ENCODE measurements at places on chromosomes 16 and 17.

- peak; percentile 47 for DNase-seq
These were observed 11.0 kb downstream of the ABCA3 start for GRCh38 chr16:2329532-2329931.

- DNase-seq: no peak
These were observed 10.1 kb downstream of the DYNC1LI2 start for GRCh38 chr16:66741169-66741900.

DNA sequence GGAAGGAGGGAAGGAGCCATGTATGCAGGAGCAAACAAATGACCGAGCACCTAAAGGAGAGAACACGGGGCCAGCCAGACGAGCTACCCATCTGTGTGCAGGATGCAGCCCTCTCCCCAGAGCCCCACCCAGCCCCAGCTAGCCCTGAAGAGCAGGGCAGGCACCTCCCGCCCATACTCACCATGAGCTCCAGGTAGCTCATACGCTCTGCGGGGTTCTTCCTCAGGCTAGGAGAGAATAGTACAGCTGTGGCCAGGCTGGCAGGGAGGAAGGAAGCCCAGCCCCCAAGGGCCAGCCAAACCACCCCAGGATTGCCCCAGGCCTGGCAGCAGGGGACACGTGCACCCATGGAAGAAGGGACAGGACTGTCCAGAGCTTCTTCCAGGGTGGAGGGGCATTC, 81.9 kb downstream of the KCNJ18 start:
- no peak for DNase-seq

- DNase-seq: peak; percentile 94
These were observed 27.3 kb upstream of the GSG1L start for GRCh38 chr16:28090646-28091377.

- DNase-seq: no peak
These were observed 27.9 kb upstream of the TNRC6A start for GRCh38 chr16:24701521-24701951.

DNA sequence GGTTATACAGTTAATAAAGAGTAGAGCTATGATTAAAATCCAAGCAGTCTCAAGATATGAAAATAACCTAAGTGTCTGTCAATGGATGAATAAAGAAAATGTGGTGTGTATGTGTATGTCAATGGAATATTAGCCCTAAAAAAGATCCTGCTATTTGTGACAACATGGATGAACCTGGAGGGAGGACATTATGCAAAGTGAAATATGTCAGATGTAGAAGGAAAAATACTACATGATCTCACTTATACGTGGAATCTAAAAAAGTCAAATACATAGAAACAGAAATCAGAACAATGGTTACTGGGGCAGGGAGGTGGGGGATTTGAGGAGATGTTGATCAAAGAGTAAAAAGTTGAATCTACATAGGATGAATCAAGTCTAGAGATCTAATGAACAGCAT, 20.4 kb downstream of the BRIP1 start:
- DNase-seq: no peak

- no peak for DNase-seq
These were observed 187.9 kb downstream of the CNTNAP4 start for GRCh38 chr16:76464955-76465620.

- peak; percentile 55 for DNase-seq
These were observed 735 bp downstream of the PSMD11 start for GRCh38 chr17:32445074-32445415.

DNA sequence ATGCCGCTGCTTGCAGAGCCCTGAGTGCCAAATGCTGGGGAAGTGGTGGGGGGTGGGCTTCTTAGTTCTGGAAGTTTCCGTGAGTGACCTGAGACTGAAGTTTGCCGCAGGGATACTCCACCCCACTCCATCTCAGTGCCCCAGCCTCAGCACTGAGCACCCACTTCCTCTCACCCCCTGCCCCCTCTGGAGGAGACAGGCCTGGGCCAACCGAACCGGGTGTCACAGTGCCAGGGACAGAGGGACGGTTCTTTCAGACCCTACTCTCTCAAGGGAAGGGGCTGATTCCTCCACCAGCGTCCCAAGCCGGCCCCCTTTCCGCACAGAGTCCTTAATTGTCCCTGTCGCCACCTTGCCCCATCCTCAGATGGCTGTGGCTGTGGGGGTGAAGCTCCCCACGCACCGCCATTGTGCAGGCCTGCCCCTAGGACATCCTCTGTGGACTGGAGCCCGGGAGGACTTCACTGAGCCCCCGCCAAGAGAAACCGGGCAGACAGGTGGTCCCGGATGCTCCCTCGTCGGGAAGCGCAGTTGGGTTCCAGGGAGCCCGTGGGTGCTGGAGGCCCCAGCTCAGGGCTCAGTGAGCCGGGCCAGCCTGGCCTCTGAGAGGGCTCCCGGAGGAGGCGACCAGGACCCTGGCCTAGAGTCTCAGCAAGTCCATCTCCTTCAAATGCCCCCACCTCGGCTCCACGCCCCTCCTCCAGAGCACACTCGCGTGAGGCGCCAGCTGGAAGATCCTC, 1.6 kb upstream of the KREMEN2 start:
- no peak for DNase-seq

- DNase-seq: no peak
These were observed 950 bp downstream of the KLHDC4 start for GRCh38 chr16:87764600-87765472.

DNA sequence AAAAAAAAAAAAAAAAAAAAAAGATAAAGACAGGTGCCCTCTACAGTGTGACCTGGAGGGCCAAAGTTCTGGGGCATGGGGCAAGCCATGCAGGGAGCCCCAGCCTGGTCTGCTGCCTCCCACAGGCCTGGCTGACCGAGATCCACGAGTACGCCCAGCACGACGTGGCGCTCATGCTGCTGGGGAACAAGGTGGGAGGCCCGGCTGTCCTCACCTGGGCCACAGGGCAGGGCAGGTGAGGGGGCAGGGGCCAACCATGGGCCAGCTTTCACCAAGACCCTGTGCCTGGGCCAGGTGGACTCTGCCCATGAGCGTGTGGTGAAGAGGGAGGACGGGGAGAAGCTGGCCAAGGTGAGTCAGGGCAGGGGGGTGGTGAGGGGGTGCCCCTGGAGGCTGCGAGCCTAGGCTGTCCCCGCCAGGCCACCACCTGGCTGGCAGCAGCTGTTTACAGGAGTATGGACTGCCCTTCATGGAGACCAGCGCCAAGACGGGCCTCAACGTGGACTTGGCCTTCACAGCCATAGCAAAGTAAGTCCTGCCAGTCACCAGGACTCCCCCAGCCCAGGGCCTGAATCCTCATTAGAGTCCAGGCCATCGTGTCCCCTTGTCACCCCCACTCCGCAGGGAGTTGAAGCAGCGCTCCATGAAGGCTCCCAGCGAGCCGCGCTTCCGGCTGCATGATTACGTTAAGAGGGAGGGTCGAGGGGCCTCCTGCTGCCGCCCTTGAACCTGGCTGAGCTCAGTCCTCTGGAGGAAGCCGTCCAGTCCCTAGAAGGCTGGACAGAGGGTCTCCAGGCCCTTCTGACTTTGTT, 2.7 kb upstream of the TRAF7 start:
- DNase-seq: peak; percentile 37

DNA sequence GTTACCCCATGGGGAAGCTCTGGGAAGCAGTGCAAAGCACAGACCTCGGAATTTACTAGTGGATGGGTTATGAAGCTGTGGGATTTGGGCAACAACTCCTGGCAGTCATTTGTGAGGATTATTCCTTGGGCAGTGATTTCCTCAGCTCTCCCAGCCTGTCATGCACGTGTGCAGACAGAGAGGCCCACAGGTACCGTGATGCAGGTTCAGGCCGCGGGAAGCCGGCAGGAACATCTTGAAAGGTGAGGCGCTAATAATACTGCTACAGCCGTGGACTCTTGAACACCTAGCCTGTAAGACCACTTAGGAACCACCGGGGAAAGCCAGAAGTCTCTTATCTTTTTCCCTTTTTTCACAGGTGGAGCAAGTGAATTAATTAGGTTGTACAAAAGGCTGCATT, 80.2 kb upstream of the CPHXL start:
- DNase-seq: peak; percentile 8

GRCh38 chr16:28572696-28573510, 19.2 kb downstream of the SGF29 start:
- peak; percentile 45 for DNase-seq

GRCh38 chr17:37360632-37361031, 15.2 kb upstream of the C17orf78 start:
- DNase-seq: no peak

DNA sequence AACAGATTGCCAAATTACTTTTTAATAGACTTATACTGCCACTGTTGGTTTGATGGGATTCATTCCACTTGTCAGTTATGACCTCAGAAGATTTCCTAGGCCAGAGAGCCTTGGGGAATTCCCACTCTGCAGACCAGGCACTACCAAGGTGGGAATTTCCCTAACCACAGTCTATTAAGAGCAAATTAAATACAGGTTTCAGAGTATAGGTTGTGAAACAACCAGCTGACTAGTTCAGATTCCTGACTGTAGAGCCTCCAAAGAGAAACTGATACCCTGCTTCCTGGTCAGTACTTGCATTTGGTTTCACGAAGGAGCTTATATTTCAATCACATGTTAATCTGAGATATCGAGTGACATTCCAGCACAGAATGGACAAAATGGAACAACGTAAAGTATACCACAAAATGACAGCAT, 186.5 kb downstream of the STX8 start:
- no peak for DNase-seq

GRCh38 chr17:8632061-8632460, 1.5 kb upstream of the MYH10 start:
- DNase-seq: peak; percentile 66

DNA sequence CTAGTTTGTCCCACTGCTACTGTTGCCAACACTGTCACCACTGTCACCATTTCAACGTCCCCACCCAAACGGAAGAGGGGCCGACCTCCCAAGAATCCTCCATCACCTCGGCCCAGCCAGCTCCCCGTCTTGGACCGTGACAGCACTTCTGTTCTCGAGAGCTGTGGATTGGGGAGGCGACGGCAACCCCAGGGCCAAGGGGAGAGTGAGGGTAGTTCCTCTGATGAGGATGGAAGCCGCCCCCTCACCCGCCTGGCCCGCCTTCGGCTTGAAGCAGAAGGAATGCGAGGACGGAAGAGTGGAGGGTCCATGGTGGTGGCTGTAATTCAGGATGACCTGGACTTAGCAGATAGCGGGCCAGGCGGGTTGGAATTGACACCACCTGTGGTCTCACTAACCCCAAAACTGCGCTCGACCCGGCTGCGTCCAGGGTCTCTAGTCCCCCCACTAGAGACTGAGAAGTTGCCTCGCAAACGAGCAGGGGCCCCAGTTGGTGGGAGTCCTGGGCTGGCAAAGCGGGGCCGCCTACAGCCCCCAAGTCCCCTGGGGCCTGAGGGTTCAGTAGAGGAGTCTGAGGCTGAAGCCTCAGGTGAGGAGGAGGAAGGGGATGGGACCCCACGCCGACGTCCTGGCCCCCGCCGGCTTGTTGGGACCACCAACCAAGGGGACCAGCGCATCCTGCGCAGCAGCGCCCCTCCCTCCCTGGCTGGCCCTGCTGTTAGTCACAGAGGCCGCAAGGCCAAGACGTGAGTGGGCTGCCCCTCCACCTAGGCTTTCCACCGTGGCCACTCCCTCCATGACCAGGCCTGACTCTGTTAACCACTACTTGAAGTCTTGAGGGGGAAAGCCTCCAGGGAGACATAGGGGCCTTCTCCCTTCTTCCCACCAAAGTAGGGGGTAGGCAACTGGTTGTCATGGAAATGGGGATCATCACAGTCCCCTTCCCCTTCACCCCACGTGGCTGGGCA, 9.0 kb upstream of the PHKG2 start:
- no peak for DNase-seq

GRCh38 chr17:21285164-21286065, 904 bp downstream of the MAP2K3 start:
- no peak for DNase-seq

Data from GM23338 (cell line).